ENCODE measurements at places on chromosomes 5 and 9.

- DNase-seq, result no peak
Measured at GRCh38 chr9:135695036-135695435, 4.2 kb downstream of the SOHLH1 start.

- DNase-seq, result no peak
Measured at GRCh38 chr5:176994460-176995121, 12.0 kb downstream of the UIMC1 start.

DNA sequence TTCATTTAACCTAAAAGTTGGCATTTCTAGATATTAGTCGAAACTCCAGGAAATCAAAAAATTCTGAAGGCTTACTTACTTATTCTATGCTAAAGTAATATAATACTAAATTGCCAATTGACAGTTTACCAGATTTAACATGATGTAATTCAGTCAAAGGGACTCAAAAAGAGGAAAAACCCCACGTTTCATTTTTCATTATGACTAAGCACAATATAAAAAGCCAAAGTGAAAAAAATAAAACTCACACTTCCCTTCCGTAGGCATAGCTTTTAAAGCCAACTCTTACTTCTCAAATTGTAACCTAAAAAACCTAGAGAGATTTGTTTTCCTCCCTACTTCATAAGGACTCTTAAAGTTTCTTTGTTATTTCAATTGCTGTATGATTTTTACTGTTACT lies 146.6 kb downstream of the RAPGEF6 start:
- DNase-seq, result no peak

DNA sequence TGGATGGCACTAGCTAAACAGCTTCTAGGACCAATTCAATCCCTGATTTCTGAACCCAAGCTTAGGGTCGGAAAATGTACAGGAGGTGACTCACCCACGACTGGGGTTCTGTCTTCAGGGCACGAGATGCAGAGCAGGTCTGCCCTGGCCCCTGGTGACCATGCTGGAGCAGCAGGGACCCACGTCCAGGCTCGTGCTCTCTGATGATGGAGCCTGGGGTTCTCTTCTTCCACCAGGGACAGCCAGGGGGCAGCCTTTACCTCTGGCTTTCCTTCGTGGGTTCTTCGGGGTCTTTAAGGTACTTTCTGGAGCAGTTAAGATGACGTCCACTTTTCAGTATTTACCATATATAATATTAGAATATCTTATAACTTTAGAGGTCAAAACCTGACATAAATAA lies 2.1 kb downstream of the CFAP77 start:
- DNase-seq, result no peak

- DNase-seq, result no peak
Measured at GRCh38 chr9:136079916-136080246, 15.2 kb downstream of the NACC2 start.
